Urothelium cell line (cell line): ENCODE measurements at places on chromosomes 4 and X.

GRCh38 chr4:18815779-18816173 is 794.2 kb upstream of the LCORL start:
- DNase-seq = no peak

- DNase-seq = no peak
Measured at GRCh38 chrX:46838486-46838870, 1.6 kb downstream of the RP2 start.

DNA sequence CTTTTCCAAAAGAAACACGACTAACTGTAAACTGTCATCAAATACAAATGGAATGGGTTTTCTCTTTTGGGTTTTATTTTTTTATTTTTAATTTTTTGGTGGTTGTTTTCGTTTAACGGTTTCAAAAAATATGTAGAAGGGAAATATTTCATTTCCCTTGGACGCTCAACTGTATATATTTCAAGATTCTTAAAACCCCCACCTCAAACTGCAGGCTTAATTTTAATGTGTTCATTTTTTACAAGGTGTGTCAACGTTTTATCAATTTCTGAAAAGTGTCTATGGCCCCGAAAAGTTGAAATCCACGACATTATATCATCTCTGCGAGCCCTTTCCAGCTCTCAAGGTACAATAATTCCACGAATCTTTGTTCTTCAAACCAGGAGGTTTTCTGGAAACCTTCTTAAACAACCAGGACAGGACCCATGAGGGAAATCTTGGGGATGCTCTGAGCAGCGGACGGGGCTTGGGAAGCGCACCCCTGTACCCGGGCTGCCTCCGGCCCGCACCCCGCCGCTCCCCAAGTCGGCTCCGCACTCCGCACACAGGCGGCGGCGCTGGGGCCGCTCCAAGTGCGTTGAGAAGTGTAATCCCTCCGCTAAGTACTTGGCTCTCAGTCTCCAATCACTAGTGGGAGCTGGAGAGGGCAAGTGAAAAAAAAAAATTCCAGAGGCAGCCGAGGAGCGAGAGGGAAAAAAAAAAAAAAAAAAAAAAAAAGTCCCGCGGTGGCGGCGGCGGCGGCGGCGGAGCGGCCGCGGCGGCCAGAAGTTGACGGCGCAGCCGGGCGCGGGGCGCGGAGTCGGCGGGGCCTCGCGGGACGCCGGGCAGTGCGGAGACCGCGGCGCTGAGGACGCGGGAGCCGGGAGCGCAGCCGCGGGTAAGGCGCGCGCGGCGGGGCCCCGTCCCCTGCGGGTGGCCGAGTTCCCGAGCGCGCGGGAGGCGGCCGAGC is at the start of gene BMPR1B:
Gene BMPR1B, plus strand, starts transcription at position 764 of the 949 bp plus-strand sequence. CDS start 346,470 bp downstream, outside the sequence.
- DNase-seq = peak; percentile 77

DNA sequence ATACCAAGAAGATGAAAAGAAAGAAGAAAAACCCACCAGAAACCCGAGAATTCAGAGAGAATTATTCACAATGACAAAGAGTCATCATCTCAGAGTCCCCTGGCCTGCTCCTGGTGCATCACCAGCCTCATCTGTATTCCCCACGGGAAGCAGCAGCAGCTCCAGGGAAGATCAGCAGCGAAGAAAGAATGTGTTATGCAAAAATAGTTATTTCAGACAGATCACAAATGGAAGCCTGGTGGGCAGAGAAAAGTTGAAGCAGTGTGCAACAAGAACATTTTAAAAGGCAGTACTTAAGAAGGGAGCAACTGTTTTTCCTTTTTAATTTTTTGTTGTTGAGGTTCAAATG is 189.2 kb downstream of the PPP3CA start:
- DNase-seq = no peak

DNA sequence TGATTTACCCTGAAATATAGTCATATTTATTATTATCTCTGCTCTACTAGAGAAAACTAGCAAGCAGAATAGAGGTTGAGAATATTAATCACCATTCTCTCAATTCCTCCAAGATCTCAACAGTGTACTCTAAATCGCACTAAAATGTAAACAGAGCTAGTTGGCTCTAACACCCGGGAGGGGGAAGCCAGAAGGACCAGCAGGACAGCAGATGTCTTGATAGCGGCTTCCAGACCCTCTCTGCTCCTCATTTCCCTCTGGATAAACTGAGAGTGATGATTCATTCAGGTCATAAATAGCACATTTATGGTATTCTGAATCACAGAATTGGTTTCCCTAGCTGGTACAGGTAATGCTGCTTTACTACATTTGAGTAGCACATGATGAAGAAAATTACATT is 82.5 kb downstream of the TBC1D9 start:
- DNase-seq = no peak

DNA sequence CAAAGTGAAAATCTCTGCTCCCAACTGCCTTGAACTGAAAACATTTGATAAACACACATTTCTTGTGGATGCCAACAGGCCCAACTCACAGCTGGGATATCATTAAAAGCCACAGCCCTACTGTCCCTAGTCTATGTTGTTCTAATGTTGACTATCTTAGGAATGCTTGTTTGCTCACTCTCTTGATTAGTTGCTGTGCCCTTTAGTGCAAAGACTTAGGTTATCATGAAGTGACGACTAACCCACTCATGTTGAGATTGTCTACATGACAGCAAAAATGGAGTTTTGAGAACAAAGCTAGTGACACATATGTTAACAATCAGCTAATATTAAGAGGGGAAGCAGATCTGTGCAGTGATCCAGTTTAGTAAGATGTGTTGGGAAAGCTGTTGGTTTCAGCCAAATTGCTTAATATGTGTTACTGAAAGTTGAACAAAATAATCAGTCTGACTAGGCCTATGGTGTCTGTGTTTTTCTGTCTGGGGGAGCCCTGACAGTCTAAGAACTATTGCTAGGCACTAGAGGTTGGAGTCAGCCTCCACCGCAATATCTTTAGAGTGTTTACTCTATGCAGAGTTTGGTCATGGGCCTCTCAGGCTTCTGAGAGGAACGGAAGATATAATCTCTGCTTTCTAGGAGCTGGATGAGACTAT is 125.5 kb downstream of the ATG4A start:
- DNase-seq = no peak

DNA sequence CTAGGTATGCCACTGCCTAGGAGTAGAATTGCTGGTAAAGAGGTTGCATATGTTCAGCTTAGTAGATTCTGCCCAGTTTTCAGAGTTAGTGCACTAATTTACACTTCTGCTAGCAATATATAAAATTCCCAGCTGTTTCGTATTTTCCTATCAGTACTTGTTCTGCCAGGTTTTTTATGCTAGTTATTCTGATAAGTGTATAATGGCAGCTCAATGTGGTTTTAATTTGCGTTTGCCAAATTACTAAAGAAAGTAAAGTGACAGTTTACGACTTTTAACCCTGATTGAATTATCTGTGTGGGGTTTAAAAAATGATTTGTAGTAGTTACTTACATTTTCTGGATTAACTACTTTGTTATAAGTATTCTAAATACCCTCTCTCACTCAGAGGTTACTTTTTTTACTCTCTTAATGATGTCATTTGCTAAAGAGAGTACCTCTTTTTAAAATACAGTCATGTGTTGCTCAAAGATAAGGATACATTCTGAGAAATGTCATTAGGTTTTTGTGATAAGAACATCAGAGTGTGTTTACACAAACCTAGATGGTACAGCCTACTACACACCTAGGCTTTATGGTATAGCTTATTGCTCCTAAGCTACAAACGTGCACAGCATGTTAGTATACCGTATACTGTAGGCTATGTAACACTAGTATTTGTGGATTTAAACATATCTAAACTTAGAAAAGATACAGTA is 363.2 kb downstream of the IL15 start:
- no peak for DNase-seq

DNA sequence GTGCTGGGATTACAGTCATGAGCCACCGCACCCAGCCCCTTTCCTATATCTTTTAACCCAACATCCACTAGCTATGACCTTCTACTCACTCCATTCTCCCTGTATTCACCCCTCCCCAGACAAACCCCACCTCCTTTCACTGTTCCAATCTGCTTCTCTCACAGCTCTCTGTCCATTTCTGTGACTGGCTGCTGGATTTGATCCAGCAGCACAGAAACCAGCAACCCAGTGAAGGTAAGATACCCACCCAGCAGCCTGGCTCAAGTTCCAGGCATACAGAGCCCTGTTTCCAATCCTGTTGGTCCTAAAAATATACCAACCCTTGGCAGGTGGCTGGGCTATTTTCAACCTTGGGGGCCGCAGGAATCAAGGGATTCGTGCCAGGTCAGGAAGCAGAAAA is 56.9 kb upstream of the SMIM10 start:
- DNase-seq = no peak

- DNase-seq = no peak
Measured at GRCh38 chrX:17817251-17817650, 43.8 kb downstream of the RAI2 start.

GRCh38 chrX:138127314-138127713 is 561.4 kb downstream of the ZIC3 start:
- peak; percentile 27 for DNase-seq

GRCh38 chr4:163063891-163064290 is 102.8 kb downstream of the NAF1 start:
- peak; percentile 31 for DNase-seq

- no peak for DNase-seq
Measured at GRCh38 chr4:183905593-183906488, 734 bp downstream of the STOX2 start.

DNA sequence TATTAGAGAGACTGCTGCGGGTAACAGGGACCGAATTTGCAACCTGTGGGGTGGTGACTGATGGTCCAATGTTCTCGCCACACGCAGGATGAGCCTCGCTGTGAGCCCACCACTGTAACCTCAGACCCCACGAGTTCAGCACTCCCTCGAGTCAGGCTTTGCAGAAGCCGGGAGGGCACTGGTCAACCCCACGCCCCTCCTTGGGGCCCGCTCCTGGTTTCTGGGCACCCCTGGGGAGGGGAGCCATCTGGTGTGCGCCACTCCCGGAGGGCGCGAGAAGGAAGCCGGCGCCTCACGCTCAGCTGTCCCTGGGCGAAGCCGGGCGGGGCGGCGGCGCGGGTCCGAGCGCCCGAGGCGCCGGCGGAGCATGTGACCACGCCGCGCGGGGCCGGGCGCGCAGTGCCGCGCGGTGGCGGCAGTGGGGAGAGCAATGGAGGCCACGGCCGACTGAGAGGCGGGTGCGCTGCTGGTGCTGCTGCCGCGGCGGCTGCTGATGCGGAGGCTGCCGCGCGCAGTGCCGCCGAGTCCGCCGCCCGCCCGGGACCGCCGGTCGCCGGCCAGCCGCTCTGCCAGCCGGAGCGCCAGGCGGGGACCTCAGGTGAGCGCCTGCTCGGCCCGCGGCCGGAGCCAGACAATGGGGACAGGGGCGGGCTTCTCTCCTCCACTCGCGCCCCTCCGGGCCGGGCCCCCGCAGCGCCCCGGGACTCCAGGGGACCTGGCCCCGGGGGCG is 100.1 kb downstream of the CEP135 start:
- peak; percentile 88 for DNase-seq

- DNase-seq = no peak
Measured at GRCh38 chrX:30085571-30085970, 129.8 kb upstream of the MAGEB2 start.

GRCh38 chr4:16259241-16259888 is 33.1 kb upstream of the TAPT1 start:
- DNase-seq = no peak

GRCh38 chr4:176380352-176381157 is 60.8 kb downstream of the SPCS3 start:
- no peak for DNase-seq

- no peak for DNase-seq
Measured at GRCh38 chr4:123529278-123529568, 132.6 kb downstream of the SPRY1 start.

DNA sequence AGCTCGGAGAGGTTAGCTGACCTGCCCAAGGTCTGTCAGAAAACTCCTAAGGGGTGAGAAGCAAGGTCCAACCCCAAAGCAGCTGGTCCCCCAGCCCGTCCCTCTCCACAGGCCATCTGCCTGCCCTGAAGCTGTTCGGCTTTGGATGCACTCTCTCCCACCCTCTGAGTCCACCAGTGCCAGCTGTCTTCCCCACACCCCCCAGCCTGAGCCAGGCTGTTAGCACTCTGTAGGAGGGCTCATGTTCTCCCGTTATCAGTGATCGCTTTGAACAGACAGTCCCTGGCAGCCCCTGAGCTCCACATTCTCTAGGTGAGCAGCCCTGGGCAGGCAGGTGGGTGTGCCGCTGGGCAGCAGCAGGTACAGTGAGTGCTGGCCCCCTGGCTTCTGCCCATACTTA is 16.0 kb downstream of the ZNF185 start:
- DNase-seq = no peak

GRCh38 chrX:69128588-69128987 is 36.7 kb downstream of the PJA1 start:
- no peak for DNase-seq

DNA sequence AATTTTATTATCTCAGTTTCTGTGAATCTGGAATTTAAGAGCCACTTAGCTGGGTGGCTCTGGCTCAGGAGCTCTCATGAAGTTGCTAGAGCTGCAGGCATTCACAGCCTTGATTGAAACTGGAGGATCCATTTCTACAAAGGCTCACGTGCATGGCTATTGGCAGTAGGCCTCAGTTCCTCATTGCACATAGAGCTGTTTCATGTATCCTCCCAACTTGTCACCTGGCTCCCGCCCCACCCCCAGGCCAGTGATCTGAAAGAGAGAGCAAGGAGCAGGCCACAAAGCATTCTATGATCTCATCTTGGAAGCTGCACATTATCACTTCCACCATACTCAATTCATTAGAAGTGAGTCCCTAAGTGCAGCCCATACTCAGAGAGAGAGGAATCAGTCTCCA is 18.5 kb upstream of the AP1AR start:
- DNase-seq = no peak

DNA sequence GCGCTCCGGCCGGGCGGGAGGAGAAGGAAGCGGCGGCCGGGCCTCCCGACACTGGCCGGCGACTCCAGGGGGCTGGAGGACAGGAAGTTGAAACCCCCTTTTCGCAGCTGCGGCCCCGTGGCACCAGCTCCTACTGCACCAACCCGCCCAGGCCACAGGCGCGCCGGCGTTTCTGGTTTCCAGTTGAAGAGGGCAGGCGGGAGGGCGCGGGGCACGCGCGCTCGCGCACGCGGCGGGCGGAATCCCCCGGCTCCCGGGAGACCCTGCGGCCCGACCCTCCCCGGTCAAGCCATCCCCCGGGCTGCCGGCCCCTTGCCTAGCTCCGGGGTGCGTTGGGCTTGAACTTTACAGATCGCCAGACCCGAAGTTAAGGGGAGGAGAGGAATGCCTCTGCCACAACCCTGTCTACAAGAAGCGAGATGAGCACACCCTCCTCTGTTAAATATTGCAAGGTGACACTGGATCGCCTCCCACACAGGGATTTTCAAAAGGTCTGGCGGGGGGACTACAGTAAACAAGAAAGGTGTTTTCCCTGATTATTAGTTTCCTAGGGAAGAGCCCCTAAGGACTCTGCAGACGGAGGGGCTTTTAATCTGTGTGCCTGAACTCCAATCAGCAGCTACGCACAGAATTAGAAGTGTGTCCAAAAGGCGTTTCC is 1.4 kb downstream of the ELOVL6 start:
- DNase-seq = peak; percentile 59

DNA sequence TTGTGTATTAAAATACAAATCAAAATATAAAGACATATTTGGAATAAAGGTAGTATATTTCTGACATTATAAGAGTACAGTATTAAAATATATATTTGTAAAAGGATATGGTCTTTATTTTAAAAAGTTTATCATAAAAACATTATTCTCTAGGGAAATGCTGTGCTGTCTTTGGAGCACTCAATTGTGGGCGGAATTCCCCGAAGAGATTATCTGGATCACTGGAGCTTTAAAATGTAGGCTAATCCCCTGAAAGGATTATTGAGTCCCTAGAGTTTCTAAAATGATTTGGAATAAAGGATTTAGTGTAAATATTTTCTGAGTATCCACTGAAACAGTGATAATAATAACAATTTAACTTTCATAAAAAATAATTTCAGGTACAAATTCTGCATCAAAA is 1239.4 kb downstream of the TECRL start:
- DNase-seq = no peak
